Activated naive CD4-positive, alpha-beta T cell treated with Interleukin-2 at 50 U/mL for 16 hours (primary cell): ENCODE measurements at places on chromosomes 2 and 18.

GRCh38 chr2:23250371-23250770 is 134.6 kb upstream of the KLHL29 start:
- no peak for DNase-seq

- DNase-seq: no peak
Observed at GRCh38 chr18:49812286-49813068, 856 bp downstream of the ACAA2 start.

- peak; percentile 25 for DNase-seq
Observed at GRCh38 chr2:136310005-136310495, 192.1 kb upstream of the CXCR4 start.

DNA sequence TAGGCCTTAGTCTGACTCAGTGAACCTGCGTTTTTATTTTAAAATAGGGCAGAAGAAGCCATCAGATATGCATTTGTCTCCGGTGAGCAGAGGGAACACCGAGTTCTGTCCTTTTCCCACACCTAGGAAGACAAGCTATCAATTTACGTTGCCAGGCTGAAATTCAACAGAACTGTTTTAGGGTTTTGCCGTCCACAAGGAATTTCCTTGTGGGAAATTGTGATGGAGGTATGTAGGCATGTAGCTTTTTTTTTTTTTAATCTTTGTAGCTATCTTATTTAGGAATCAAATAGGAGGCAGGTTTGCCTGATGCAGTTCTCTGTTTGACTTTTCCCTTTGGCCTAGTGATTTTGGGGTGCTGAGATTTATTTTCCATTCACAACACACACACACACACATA is 62.0 kb upstream of the ASAP2 start:
- DNase-seq: no peak

DNA sequence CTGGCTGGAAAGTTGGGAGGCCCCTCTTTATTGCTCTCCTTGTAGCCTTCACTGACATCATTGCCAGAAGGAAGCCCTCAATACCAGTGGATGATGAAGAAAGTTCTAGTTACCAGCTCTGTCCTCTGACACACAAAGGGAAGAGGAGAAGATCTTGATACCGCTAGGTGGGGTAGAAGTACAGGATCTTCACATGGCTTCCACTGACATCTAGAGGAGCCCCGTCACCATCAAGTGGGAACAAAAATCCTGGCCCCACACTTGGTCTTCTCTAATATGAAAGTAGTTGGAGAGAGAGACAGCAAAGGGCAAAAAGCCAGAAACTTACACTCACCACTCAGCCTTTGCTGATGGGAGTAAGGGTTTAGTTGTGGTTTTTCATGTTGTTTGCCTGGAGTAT is 12.4 kb downstream of the XIRP2 start:
- no peak for DNase-seq

- no peak for DNase-seq
Observed at GRCh38 chr2:30178618-30179434, 32.0 kb downstream of the YPEL5 start.

DNA sequence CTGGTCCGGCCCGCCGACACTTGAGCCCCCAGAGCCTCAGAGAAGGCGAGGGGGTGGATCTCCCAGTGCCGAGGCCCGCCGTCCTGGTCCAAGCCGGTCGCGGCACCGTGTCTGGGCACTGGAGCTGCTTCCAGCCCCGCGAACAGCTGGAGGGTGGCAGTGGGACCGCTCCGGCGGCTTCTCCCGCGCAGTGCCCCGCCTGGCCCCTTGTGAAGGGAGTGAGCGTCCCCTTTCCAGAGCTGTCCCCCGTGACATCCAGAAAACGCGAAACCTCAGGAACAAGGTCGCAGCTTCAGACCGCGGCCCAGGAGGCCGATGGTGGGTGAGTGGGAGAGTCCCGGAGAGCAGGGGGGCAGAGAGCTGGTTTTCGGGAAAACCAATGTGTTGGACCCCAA is 579 bp upstream of the EMX1 start:
- DNase-seq: no peak

- no peak for DNase-seq
Observed at GRCh38 chr2:131035826-131036231, 57.4 kb downstream of the FAM168B start.

GRCh38 chr2:147836099-147836498 is 8.7 kb upstream of the ACVR2A start:
- no peak for DNase-seq

GRCh38 chr2:222672068-222672401 is 577 bp downstream of the MOGAT1 start:
- DNase-seq: no peak

GRCh38 chr2:176109192-176109901 is 2.3 kb downstream of the HOXD11 start:
- DNase-seq: no peak

DNA sequence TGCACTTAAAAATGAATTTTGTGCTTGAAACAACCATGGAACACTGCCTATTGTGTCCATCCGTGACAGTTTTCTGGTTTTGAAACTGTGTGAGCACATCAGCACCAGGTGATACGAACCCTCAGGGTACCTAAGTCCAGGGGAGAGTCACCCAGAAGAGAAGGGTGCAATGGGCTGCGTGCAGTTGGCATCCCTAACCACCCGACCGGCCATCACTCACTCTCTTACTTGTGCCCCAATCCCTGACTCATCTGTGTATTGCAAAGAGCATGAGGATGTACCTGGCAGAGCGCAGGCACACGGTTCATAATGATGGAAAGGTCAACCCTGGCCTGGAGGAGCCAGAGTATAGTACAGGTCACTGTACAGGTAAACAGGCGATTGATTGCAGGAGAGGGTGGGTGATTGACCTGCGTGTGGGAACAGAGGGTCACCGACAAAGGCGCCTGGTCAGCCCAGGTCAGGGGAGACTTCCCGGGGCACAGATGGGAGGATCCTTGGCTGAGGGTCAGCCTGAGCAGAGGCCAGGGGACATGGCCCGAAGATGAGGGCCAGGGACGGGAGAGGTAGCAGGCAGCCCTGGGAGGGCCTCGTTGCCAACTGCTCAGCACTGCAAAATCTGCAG is 160.3 kb downstream of the SEPTIN10 start:
- DNase-seq: no peak

DNA sequence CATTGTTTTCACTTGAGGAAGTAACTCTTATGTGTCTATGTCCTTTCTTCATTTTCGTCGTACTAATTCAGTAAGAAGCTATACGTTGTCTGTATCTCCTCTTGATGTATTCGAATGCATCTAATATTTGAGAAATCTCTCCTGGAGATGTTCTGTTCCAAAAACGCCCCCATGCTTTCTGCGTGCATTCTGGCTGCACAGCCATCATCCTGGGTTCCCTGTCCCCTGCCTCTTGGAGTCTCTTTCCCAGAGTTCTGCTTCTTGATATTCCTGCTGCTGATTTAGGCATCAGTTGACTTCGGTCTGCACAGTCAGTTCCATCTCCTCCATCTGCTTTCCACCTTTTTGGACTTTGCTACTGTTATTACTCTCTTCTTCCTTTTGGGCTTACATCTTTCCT is 13.5 kb downstream of the PNO1 start:
- no peak for DNase-seq
